ENCODE measurements at places on chromosomes 12 and 14.

- DNase-seq: no peak
Measured at GRCh38 chr14:104743461-104744380, 9.2 kb upstream of the SIVA1 start.

- DNase-seq: no peak
Measured at GRCh38 chr12:132637811-132638210, 19.2 kb downstream of the P2RX2 start.

DNA sequence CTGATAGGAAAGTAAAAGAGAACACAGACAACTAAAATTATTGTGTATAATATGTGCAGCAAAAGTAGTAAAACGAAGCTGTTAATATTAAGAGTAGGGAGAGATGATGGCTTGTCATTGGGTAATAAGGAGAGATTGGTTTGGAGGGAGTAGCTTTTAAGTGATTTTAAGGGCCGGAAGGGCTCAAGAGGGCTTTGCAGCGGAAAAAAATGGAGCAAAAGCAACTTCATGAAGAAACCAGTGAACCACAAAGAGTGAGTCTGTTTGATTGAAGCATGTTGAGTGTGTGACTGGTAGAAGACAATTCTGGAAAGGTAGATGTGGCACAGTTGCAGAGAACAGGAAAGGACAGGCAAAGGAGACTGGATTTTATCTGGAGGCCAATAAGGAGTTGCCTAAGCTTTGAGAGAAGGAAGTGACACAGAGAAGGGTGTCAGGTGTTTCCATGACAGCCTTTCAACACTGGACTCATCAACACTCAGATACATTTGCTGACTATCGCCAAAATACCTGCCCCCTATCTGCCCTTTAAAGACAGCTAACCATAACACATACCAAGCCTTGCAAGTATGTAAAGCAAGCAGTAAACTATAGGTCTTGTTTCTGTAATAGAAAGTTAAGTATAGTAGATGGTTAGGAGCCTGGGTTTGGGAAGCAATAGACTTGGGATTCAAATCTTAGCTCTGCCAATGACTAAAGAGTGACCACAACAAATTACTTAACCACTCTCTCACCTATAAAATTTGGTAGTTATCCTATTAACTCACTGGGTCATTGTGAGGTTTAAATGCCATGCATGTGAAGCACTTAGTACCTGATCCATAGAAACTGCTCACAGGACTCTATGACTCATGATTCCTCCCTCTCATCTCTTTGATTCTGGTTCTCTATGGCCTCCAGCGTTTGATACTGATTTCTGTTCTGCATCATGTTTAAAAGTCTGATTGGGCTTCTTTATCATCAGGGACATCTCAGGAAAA is 117.3 kb upstream of the LMNTD1 start:
- no peak for DNase-seq

GRCh38 chr14:72738161-72738611 is 155.7 kb downstream of the DPF3 start:
- DNase-seq: no peak

GRCh38 chr12:59459966-59460660 is 135.7 kb upstream of the SLC16A7 start:
- DNase-seq: no peak

GRCh38 chr12:107393043-107393717 is 292.4 kb upstream of the PWP1 start:
- DNase-seq: no peak

GRCh38 chr12:130677957-130678558 is 38.0 kb downstream of the RIMBP2 start:
- DNase-seq: no peak

DNA sequence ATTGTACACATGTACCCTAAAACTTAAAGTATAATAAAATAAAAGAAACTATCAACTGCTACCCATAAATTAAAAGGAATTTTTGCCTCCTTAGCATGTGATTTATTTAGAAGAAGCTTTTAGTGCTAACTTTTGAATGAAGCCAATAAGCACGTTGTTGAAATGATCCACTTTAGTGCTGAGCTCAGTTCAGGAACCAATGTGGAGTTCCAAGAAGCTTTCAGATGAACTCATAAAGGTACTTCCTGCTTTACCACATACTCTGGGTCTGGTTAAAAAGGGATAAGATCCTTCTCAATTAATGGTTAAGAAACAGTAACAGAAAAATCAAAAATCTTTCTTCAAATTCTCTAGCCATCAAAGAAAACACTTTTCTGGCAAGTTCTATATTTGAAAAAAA is 39.4 kb downstream of the TMTC1 start:
- DNase-seq: no peak

GRCh38 chr12:72365151-72365550 is 93.0 kb downstream of the TRHDE start:
- DNase-seq: no peak

DNA sequence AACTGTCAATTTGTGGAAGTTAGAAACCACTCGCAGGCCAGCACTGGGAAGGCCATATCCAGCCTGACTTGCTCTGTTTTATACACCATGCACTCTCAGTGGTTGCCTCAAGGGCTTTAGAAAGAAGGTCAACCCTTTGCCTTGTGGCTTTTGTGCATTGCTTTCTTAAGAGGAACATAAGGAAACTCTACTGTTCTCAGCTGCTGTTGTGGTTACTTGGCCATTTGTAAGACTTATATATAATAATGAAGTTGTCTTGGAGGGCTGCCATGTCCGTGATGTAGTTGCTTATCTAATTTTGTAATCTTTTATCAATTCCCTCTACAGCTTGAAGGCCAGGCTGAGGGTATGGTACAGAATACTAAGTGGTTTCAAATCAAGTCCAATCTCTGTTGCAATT is 637.8 kb downstream of the DIO2 start:
- no peak for DNase-seq

DNA sequence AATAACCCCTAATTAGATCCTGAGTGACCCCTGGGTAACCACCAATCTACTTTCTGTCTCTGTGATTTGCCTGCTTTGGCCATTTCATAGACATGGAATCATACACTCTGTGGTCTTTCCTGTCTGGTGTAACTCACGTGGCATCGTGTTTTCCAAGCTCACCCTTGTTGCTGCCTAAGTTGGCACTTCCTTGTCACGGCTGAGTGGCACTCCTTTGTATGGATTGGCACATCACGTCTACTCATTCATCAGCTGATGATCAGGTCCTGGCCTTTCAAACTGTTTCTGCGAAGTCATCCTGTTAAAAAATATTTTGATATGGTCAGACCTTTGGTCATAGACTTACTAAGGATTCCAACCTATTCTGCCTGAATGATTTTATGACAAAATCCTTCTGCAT is 87.7 kb downstream of the GLT1D1 start:
- no peak for DNase-seq

DNA sequence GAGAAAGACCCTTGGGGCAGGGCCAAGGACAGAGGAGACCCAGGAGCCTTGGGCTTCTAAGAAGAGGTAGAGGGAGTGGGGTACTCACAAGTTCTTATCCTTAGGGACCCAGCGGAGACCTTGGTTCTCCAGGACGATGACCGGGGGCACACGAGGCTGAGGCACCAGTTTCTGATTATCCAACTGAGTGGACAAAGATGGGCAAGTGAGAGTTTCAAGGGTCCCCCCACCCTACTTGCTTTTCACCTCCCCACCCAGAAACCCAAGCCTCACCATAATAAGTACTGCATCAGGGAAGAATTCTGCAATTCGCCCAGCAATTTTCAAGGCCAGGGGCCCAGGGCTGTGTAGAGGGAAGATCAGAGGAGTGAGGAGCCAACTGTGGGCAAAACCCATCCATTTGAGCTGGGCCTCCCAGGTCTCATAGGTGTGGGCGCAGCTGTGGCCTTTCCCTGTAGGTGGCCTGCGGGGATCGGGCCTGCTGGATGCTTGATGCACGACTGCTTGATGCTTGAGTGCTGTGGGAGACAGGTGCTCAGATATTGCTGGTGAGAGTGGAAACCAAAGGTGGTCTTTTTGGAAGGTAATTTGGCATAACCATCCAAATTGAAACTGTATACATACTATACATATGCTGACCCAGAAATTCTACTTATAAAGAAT is 2.0 kb downstream of the EMC9 start:
- DNase-seq: no peak

DNA sequence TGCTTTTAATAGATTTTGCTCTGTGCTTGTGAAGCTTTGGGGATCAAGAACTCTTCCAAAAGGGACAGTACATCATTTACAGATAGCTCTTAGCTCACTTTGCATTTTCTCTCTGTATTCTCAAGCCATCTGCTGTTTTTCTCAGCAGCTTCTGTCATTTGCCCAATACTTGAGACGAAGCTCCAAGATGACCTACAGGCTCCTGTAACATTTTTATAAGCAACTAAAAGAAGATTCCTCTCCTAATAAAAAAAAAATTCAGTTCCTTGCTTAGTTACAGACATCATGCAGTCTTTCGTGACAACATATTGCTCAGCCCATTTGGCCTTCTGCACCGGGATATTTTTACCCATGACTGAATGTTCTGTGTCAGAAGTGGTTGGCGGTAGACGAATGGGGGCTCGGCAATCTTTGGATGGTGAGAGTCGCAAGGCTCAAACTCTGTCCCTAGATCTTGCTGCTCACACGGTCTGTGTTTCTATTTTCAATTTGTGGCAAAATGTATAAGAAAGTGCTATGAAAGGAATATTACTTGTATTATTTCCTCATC is 215.6 kb downstream of the FSCB start:
- DNase-seq: no peak

DNA sequence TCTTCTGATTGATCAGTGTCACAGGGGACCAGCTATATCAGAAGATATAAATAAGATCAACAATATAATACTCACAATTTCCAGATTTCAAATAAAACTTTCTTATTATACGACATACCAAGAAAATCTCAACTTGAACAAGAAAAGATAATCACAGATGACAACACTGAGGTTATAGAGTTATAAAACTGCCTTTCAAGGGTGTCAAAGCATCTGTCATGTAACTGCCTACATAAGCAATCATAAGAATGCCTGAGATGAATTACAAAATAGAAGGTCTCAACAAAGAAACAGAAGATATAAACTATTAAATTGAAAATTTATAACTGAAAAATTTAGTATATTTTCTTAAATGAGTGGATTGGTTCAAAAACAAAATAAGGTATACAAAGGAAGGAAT is 659.2 kb downstream of the SLC16A7 start:
- no peak for DNase-seq

GRCh38 chr14:27090716-27091115 is 492.9 kb upstream of the NOVA1 start:
- no peak for DNase-seq

DNA sequence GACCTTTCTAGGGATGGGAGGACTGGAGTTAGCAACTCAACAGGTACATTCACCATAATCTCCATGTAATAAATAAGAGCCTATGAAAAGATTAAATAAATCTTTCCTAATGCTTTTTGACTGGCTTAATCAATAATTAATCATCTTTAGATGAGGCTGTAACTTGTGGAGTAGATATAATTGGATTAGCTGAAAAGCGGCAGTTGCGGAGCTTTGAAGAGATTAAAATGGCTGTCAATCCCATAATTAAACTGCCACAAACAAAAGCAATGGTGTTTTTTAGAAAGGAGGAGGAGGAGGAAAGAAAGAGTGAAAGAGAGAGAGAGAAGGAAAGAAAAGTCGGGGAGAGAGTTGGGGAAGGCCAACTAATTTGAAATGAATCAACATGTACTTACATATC is 70.7 kb upstream of the TMEM263 start:
- DNase-seq: no peak

DNA sequence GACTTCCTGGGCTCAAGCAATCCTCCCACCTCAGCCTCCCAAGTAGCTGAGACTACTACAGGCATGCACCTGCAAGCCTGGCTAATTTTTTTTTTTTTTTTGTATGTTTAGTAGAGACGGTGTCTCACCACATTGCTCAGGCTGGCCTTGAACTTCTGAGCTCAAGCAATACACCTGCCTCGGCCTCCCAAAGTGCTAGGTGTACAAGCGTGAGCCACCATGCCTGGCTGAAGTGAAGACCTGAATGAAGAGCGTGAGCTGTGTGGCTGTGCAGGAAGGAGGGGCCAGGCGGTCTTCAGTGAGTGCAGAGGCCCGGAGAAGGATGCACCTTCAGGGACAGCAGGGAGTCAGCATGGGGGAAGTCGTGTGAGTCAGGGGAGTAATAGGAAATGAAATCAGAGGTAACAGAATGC is 14.9 kb upstream of the NFKBIA start:
- no peak for DNase-seq

- no peak for DNase-seq
Measured at GRCh38 chr14:51938137-51938536, 51.2 kb upstream of the RTRAF start.

GRCh38 chr14:76346391-76347160 is 29.4 kb upstream of the ESRRB start:
- DNase-seq: no peak

GRCh38 chr12:29763301-29763683 is 20.4 kb downstream of the TMTC1 start:
- DNase-seq: no peak

- no peak for DNase-seq
Measured at GRCh38 chr14:90060965-90061684, 669 bp upstream of the KCNK13 start.

- DNase-seq: no peak
Measured at GRCh38 chr12:96409731-96410130, 9.5 kb upstream of the CDK17 start.

- no peak for DNase-seq
Measured at GRCh38 chr14:105217774-105218173, 30.6 kb upstream of the BTBD6 start.

DNA sequence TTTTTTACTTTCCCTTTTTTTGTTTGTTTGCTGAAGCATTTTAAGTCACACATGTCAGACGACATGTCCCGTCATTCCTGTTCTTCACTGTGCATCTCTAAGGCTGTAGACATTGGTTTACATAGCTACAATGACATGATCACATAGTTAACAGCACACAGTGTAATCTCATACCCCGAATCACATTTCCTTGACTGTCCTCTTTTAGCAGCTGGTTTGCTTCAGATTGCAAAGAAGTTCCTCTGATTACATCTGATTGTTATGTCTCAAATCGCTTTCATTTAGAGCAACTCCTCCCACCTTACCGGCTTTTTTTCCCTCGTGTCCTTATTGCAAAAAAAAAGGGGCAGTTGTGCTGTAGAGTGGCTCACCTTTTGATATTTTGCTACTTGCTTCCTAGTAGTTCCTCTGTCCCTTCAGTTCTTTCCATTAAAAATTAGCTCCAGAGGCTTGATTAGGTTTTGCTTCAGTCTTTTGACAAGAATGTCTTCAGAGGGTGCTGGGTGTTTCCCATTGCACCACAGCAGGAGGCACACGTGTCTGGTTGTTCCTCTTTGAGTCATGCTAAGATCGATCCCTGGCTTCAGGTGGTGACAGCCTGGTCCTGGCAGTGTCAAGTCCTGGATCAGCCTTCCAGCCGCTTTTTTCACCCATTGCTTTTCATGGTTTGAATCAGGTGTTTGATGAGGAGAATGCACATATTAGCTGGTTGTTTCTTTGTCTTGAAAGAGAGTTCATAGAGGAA is 35.0 kb downstream of the ZNF664 start:
- no peak for DNase-seq

GRCh38 chr12:98696036-98696646 is 51.1 kb downstream of the APAF1 start:
- DNase-seq: no peak

DNA sequence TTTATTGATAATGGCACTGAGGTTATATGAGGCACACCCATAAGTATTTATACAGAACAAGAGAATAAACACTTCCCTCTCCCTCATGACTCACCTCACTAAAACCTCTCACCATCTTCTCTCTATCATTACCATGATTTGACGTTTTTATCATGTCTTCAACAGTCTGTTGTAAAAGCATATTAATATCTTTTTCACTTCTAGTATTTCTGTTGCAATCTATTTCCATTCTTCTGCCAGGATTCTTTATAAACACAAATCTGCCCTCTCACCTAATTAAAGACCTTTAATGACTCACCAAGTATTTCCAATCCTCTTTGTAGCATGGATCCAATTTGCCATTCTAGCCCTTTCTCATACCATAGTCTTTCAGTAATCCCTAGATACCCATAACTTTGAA is 527.7 kb downstream of the SLC16A7 start:
- DNase-seq: no peak
